Stomach (tissue), 19 donors: ENCODE measurements at places on chromosomes 1 and 21. TPM values are rescaled to one million over a fixed set of nuclear protein-coding genes. Genes with fewer than 3 reads are reported as not detected.

DNA sequence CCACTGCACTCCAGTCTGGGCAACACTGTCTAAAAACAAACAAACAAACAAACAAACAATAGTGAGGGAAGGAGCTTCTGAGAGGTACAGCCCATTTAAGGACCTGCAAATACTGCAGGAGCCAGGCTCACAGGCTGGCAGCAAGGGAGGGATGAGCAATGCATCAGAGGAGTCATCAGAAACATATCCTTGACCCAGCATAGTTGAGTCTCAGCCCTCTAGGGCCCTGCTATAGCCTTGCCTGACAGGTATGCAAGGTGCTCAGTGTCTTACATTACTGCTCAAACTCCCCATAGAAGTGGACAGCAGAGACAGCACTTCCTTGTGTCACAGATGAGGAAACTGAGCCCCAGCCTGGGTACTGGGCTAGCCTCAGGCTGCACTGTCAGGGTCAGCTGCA lies 7.3 kb upstream of the TTC4 start:
- DNase-seq = no peak

DNA sequence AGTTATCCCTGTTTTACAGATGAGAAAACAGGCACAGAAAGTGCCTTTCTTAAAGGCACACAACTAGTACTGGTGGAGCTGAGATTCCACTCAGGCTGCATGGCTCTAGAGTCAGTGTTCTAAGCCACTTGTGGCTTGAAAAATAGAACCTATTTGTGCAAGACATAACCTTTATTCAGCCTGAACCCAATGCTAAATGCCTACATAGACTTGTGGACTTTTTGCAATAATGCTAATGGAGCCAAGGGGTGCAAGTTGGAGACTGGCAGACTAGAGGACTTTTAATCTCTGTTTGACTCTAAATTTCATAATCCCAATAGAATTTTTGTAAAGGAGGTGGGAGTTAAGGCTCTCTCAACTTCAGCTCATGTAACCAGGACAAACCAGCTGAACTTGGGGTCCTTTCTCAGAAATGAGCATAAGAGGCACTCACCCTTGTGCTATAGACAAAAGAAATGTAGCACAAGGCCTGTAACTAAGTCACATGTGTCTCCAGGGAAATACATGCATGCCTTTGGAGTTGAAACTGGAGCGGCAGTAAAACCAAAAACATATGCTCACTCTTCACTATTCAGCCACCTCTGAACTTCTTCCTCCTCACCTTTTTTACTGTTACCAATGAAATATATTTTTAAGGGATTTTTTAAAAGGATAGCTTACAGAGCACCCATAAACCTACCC lies 43.0 kb upstream of the AK4 start:
- no peak for DNase-seq

- no peak for DNase-seq
Measured at GRCh38 chr1:98157524-98158313, 236.9 kb upstream of the DPYD start.

GRCh38 chr1:189628857-189629256 lies 848.8 kb downstream of the BRINP3 start:
- no peak for DNase-seq

DNA sequence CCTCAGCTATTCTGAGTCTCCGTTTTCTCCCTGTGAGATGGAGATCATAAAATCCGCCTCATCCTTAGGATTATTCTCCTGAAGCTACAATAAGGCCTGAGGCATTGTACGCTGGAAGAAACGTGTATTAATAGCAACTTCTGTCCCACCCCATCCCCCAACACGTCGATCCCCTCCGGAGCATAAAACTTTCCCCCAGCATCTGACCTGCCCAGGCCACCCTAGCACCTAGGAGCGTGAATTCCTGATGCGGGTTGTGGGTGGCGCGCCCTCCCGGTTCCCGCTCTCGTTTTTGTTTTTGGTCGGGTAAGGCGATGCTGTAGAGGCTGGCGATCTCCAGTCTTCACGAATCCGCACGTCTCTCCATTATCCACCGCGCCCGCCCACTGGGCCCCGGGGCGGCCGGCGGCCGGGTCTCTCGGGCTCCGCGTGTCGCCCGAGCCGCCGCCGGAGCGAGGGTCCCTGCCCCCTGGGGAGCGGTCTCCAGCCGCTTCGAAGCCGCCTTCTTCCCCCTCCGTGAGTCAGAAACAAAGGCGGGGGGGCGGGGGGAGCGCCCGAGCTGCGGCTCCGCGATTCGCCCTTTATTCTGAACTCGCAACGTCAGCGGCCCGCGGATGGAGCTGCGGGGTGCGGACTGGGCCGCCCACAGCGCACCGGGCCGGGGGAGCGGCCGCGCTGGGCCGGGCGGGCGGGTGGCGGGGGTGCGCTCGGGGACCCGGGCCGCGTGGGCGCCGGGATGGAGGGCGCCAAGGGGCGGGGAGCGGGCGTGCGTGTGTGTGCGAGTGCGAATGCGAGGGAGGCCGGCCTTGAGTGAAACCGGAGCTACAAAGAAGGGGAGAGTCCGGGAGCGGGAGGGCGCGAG lies at the start of gene PLEKHO1:
Gene PLEKHO1, plus strand, starts transcription at position 646 of the 862 bp plus-strand sequence. CDS start 342 bp downstream, outside the sequence.
- DNase-seq = peak; percentile 94

- DNase-seq = no peak
Measured at GRCh38 chr21:18940791-18941190, 537.2 kb upstream of the TMPRSS15 start.

GRCh38 chr21:37746849-37747248 lies 169.4 kb downstream of the KCNJ6 start:
- no peak for DNase-seq

DNA sequence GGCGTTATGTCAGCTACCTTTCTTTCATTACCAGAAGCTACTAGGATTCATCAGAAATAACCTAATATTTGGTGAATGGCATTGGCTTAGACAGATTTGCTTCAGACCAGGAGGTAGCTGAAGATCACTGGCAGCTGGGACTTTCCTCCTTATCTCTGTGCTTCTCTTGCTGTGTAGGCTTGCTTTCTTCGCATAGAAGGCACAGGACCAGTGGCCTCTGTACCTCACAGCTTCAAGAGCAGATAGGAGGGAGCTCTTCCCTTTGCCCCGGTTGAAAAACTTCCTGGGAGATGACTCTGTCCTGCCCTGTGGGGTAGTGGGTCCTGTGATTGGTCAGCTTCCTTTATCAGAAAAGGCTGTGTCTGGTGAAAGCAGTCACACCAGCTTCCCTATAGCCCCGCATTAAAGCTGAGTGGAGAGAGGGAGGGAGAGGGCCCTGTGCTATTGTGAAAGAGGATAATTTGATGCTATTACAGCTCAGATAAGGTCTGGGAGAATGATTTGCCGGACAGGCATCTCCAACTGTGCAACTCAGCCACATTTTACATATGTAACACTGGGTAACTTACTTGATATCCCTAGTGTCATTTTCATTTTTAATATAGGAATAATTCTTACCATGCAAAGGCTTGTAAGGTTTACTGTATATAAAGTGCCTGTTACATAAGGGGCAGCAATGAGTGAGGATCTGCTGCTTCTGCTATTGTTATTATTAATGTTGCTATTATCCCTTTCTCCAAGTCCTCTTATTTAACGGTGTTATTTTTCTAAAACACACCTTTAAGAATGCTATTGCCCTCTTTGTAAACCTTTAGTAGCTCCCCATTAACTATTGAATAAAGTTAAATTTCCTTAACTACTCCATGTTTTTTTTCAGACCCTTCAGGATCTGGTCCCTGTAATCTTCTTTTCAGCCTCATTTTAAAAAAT lies 31.6 kb downstream of the OSBPL9 start:
- no peak for DNase-seq

- DNase-seq = no peak
Measured at GRCh38 chr1:77514921-77515776, 167.3 kb downstream of the ZZZ3 start.

The VANGL2 gene
- total RNA-seq = 7.4 TPM

The BTBD19 gene
- total RNA-seq = 4.1 TPM

The KIRREL1 gene
- 14.3 TPM for total RNA-seq
